ENCODE measurements at places on chromosomes 4 and X.

GRCh38 chrX:7218321-7219152, 70.6 kb upstream of the PUDP start:
- no peak for DNase-seq

DNA sequence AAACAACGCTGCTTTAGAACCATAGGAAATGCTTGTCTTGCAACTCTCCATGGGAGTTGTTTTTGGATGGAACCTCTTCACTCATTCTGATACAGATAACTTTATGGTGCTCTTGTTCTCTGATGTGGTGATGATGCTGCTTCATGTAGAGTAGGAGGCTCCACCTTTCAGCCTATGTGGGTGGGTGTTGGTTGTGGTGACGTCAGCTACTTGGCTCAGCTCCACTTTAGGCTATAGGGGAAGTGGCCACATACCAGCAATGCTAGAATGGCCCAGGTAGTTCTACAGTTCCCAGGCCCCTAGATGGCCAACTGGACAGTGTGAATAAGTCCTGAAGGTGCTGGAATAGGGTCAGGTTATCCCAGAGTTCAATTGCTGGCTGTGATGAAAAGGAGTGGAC, 192.1 kb downstream of the TBX22 start:
- DNase-seq: no peak

DNA sequence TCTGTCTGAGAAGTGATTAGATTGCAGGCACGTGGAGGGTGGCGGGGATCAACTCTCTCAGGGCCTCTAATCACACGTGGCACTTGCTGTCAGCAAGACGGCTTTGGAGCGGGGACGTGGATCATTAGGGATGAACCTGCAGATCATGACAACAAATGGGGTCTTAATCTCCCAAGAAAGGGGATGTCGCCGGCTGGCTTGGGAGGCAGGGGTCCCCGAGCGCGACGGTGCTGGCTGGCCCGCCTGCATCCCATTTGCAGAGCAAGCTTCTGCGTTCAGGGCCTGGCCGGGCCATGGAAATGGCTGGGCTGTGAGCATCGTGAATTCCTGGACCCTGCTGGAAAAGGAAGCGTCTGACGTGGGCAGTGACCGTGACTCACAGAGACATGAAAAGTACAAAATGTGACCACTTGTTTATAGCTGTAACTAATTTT, 85.1 kb upstream of the SHOX start:
- no peak for DNase-seq

DNA sequence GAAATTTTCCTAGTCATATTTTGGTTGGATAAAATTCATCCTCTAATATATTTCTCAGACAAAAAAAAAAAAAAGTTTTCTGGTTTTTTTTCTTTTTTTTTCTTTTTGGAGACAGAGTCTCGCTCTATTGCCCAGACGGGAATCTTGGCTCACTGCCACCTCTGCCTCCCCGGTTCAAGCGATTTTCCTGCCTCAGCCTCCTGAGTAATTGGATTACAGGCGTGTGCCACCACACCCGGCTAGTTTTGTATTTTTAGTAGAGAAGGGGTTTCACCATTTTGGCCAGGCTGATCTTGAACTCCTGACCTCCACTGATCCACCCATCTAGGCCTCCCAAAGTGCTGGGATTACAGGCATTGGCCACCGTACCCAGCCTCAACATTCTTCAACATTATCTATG, 432.7 kb upstream of the PABPC4L start:
- DNase-seq: no peak

- DNase-seq: no peak
Measured at GRCh38 chr4:88975958-88976774, 80.8 kb downstream of the FAM13A start.

- no peak for DNase-seq
Measured at GRCh38 chr4:17356926-17357325, 155.0 kb downstream of the QDPR start.

GRCh38 chr4:112982680-112983079, 66.8 kb upstream of the ANK2 start:
- no peak for DNase-seq

- DNase-seq: no peak
Measured at GRCh38 chrX:56107320-56107719, 124.8 kb upstream of the KLF8 start.

DNA sequence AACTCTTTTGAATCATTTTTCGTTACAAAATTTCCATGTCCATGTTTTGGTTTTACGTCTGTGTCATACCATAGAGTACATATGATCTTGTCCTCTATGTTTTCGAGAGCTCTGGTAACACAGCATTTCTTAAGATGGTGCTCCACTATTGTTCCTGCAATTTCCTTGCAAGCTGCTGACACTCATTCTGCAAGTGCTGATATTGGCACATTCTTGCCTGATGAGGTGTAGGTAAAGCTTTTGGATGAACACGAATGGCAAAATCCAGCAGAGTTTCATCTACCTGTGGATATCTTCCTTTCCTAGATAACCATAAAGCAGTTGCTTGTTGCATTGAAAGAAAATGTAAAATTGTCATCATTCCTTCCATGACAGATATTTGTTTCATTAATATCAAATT, 41.3 kb downstream of the MAGEB17 start:
- no peak for DNase-seq

DNA sequence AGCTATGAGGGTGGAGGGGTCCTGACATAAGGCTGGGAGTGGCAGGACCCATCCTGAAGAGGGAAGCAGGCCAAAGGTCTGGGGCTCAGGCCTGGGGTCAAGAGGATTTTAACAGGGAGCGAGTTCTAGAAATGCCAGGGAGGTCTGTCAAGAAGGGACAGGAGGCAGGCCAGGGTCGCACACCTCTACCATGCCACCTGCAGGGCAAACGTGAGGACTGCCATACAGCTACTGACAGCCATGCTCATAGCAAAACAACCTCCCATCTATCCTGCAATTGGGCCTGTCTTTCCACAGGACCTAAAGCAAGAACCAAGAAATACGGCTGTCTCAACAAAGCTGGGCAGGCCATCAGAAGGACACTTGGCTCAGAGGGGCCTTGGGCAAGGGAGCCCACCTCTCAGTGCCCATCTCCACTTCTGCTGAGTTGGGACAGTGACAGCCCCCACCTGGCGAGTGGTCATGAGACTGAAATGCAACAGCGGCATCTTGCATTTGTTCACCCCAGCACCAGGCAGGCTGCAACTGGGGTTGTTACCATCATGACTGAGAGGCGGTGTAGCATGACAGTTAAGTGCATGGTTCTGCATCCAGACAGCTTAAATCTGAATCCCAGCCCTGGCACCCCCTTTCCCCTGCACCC, 92.7 kb downstream of the WFS1 start:
- no peak for DNase-seq

- DNase-seq: no peak
Measured at GRCh38 chrX:19541196-19541595, 25.9 kb upstream of the MAP3K15 start.

GRCh38 chr4:101008503-101008902, 338.8 kb downstream of the PPP3CA start:
- no peak for DNase-seq

DNA sequence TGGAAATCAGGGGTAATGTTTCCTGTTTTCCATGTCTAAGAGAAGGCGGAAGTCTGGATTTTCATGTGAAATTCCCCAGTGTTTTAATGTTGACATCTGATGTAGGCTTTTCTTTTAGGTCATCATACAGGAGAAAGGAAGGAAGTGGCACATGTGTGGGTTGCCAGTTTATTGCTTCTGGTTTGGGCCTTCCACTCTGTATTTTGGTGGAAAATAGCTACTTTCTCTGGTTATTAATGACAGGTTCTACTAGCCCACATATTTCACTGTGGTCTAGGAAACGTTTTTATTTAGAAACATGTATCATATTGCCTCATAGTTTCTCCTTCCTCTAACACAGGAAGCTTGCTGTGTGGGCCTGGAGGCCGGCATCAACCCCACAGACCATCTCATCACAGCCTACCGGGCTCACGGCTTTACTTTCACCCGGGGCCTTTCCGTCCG, 7.2 kb downstream of the PDHA1 start:
- DNase-seq: peak; percentile 17

DNA sequence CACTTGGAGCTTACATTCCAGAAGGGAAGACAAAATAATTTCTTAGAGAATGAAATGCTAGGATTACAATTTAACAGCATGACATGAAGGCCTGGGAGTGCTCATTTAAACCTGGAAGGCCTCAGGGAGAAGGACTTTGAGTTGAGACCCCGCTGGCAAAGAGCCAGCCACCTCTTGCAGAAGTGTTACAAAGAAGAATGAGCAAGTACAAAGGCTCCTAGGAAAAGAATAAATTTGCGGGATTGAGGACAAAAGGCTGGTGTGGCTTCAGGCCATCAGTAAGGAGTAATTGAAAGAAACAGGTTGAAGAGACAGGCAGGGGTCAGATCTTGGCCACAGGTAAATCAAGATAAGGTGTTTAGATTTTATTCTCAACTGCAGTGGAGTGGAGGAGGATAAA, 3.1 kb upstream of the ELOVL6 start:
- DNase-seq: no peak

DNA sequence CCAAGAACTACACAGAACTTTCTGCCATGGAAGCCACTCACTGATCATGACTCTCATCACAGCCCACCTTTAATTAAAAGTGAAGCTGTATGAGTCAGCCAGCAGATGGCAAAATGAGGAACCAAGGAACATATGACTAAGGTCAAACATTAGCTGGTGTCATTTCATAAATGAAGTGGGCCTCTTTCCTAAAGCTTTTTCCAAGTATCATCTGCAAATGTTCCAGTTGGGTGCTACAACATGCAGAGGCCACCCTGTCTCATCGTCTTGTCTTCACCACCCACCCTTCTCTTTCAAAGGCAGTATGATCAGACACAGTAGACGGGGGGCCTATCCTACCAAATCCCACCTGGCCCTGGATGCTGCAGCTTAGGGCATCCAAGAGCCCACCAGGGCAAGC, 9.2 kb upstream of the EOLA1 start:
- no peak for DNase-seq

DNA sequence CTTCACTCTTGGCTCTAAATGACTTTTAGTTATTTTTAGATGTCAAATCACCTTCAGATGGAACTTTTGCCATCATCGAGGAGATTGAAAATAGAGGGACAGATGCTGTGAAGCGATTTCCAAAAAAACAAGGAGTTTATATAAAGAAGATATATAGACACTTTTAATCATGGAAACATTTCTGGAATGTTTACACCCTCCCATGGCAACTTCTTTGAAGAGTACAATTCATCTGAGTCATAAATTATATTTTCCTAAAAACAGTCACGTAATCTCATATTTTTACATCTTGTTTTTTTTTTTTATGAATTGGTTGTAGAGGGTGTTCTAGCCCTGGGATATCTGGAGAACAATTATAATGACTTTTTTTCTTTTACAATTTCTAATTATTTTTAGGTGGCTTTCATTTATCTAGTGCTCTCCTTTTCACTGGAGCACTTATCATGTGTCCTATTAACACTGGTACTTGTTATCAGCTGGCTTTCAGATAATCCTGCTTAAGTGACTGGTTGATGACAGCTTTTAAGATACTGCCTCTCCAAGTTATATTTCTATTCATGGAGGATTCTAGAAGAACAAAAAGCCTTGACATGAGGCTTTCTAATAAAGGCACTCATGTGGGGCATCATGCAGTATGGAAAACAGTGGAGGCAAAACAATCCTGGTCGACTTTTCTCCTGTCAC, 24.9 kb downstream of the PCDH7 start:
- no peak for DNase-seq

GRCh38 chr4:187207931-187208330, 484.3 kb upstream of the FAT1 start:
- no peak for DNase-seq
